Activated gamma-delta T cell treated with anti-CD3 and anti-CD28 coated beads, Interleukin-2, amount 50 U/mL, for 16 hours (primary cell): ENCODE measurements at places on chromosomes 4 and X.

DNA sequence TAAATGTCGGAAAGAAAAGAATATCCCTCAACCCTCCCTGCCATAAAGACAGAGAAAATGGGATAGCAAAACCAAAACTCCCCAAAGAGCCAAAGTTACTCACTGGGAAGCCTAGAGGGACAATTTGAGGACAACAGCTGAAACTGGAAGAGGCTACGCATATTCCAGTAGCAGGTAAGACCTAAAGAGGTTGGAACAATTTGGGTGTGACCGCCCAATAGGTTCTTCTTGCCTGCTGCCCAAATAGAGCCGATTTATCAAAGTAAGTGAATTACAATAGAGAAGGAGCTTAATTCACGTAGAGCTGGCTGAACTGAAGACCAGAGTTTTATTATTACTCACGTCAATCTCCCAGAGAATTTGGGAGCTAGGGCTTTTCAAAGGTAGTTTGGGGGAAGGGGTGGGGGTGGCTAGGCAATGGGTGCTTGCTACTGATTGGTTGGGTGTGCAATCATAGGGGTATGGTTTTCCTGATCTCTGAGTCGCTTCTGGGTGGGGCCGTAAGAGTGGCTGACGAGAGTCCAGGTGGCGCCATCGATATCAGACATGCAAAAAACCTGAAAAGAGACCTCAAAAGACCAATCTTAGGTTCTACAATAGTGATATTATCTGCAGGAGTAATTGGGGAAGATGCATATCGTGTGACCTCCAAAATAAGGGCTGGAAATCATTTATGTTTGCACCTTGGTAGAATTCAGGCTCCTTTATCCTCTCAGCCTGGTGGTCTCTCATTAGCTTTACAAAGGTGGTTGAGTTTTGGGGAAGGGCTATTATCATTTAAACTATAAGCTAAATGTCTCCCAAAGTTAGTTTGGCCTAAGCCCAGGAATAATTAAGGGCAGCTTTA lies 39.0 kb upstream of the SLC7A3 start:
- DNase-seq: no peak

DNA sequence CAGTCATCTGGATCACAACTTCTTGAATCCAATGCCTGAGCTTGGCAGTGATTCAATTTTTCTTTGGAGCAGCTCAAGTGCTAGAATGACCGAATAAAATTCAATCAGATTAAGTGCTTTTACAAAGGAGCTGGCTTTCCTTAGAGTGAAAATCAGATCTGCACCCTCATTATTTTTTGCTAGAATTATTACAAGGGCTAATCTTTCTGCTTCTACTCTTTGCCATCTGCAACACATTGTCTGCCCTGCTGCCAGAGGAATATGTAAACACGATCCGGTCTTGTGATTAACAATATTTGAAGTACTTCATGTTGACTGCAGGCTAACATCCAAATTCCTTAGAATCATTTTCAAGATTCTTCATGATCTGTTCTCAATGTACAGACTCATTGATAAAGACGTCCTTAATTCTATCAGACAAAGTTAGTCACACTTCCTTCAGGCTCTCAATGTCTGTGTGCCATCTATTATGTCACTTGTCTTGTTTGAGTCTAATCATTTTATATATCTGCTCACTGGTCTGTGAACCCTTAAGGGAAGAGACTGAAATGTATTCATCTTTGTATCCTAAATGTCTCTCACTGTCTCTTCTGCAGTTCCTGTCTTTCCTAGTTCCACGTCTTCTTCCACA lies 531.2 kb downstream of the GALNTL6 start:
- no peak for DNase-seq

- no peak for DNase-seq
Observed at GRCh38 chrX:17417372-17417771, 42.4 kb downstream of the NHS start.

GRCh38 chr4:931194-931959 lies 739 bp downstream of the GAK start:
- no peak for DNase-seq

- DNase-seq: no peak
Observed at GRCh38 chrX:104762641-104763040, 196.6 kb downstream of the IL1RAPL2 start.

DNA sequence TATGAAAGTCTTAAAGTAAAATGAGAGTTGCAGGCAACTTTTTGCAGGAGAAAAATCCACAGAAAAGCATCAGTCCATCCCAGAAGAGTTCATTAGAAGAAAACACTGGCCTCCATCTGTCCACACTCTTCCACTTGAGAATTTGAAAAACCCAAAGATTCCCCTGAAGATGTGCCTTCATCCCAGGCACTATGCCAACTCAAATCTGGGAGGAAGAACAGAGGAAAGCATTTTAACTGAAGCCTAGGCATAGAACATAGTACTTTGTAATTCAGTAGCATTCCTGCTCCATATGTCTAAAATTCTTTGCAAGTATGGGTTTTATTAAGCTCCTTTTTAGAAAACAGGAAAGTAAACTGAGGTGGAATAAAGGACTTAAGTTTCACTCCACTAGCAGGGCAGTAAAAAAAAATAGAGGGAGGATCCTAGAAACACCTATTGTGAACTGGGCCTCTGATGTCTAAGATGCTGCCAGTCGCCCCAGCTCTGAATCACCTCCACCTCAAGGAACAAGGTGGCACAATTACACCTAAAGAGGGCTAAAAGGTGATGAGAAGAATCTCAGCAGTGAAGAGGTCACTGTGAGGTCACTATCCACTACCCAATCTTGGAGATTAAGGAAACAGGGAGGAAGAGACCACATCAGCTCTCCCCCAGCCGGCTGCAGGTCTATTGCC lies 141.9 kb upstream of the FAM241A start:
- DNase-seq: no peak

GRCh38 chr4:177128306-177128705 lies 181.4 kb upstream of the NEIL3 start:
- DNase-seq: no peak

GRCh38 chrX:56744996-56745395 lies 16.0 kb downstream of the NBDY start:
- no peak for DNase-seq

GRCh38 chrX:37662181-37662580 lies 23.4 kb upstream of the XK start:
- DNase-seq: no peak

GRCh38 chr4:1968686-1969295 lies 40.0 kb downstream of the NELFA start:
- no peak for DNase-seq

- no peak for DNase-seq
Observed at GRCh38 chrX:33339219-33339618, 127.9 kb upstream of the DMD start.

- no peak for DNase-seq
Observed at GRCh38 chr4:56748271-56748670, 67.2 kb upstream of the HOPX start.

DNA sequence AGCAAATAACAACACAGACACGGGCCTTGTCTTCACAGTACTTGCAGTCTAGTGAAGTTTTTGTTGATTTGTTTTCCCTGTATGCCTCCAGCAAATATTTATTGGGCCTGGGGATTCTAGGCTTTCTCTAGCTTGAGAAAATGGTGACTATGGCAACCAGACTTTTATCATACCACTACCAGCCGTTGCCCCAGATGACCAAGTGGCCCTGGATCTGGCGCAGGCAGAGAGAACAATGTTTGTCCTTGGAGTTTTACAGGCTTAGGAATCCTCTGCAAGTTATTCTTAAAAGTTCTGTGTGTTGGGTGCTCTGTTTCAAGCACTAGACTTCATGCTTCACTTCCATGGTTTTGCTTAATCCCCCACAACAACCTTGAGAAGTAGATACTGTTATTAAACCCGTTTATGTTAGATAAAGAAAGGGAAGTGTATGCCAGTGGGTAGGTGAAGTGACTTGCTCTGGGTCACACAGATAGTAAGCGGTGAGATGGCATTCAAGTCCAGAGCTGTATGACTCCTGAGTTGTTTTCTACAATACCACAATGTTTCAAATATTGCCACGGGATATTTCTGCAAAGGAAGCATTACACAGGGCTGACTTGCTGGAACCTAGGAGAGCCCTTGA lies 94.6 kb downstream of the AKAP4 start:
- DNase-seq: no peak

GRCh38 chr4:110636171-110636679 lies 13.3 kb upstream of the PITX2 start:
- no peak for DNase-seq

DNA sequence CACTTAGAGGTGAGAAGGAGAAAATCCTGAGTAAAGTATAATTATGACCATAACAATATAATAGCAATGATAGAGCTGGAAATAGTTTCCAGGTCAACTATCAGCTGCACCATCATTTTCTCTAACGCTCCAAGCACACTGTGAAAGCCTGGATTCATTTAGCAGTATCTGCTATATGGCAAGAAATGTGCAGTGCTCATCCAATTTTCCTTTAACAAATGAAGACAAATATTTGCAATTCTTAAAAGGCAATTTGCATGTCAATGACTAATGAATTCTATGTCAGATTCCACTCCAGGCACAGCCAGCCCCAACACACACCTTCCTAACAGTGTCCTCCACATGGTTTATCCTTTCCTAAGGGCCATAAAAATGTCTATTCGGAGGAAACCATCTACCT lies 12.7 kb downstream of the PRSS12 start:
- no peak for DNase-seq

- DNase-seq: no peak
Observed at GRCh38 chr4:169080981-169081380, 70.9 kb upstream of the CBR4 start.

- no peak for DNase-seq
Observed at GRCh38 chr4:176925962-176926361, 133.2 kb upstream of the VEGFC start.

- DNase-seq: no peak
Observed at GRCh38 chr4:113467581-113467980, 294.0 kb downstream of the CAMK2D start.

DNA sequence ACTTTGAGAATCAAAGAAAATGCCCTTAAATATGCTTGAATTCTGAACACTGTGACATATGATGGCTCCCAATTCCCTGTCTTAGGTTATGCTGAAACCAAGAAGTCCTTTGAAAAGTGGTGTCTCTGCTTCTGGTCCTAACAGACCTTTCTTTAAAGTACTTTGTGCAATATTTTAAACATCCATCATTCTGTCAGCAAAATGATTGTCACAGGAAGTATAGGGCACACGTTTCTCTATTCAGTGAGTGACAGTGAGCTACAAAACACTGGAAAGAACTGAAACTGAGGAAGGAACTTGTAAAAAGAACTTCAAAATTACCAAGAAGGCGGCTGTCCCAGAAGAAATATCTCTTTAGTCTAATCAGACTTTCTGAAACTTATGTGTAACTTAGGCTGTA lies 12.2 kb upstream of the NUP54 start:
- no peak for DNase-seq

DNA sequence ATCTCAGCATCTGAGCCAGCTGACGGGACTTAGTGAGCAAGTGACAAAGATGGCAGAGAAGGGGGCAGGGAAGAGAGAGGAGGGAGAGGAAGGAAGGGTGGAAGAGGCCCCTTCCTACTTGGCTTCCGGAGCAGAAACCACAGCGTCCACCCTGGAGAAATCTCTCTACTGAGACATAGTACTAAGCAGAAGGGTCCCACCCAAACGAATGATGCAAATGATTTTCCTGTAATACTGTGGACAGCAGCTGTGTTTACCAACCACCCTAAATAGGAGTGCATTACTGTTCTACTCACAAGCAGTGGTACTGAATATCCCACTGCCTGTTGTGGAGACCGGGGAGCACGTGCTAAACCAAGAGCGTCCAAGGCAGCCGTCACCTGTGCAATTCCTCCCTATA lies 29.4 kb downstream of the DTHD1 start:
- no peak for DNase-seq

- DNase-seq: no peak
Observed at GRCh38 chr4:16757080-16757521, 141.3 kb downstream of the LDB2 start.

DNA sequence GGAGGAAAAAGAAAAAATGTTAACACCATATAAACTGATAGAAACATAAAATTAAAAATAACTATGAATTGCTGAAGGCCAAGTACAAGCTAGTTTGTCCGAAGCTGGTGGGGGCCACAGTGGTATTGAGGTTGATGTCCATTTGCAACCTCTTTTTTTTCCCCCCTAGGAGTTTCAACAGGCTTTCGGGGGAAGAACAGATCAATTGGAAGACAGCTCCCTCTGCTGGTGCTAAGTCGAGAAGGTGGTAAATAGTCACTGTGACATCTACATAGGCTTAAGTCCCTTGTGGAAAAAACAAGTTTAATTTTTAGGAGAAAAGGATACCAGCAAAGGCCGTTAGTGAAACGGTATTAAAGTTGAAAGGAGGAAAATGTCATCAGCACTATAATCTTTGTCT lies 115.7 kb upstream of the ZXDA start:
- no peak for DNase-seq

- DNase-seq: no peak
Observed at GRCh38 chr4:111802191-111802590, 343.1 kb upstream of the FAM241A start.

- peak; percentile 5 for DNase-seq
Observed at GRCh38 chrX:71282514-71283402, 677 bp upstream of the NONO start.

- no peak for DNase-seq
Observed at GRCh38 chrX:45850197-45850774, 649.6 kb upstream of the DIPK2B start.

GRCh38 chr4:123068081-123068480 lies 145.7 kb upstream of the NUDT6 start:
- no peak for DNase-seq

DNA sequence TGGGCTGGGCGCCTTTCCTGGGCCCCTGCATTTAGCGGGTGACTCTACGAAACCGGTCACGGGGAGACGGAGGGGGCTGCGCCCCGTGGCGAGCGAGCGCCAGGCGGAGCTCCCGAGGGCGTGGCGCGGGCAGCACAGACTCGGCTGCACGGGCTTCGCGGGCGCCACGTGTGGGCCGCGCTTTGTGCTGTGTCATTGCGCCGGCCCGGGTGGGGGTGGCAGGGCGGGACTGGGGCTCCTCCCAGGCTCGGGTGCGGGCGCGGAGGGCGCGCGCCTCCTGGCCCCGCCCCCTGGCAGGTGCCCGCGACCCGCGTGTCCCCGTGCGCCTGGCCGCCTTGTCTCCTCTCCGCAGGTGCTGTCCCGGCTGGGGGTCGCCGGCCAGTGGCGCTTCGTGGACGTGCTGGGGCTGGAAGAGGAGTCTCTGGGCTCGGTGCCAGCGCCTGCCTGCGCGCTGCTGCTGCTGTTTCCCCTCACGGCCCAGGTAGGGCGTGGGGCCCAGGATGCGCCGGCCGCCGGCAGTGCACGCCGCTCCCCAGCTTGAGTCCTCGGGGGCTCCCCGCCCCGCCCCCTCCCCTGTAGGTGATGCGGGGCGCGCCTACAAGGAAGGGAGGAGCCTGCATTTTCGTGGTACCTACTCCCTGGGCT lies 651 bp downstream of the UCHL1 start:
- no peak for DNase-seq

GRCh38 chr4:181219783-181220416 lies 1023.3 kb upstream of the TENM3 start:
- no peak for DNase-seq
